ENCODE measurements at places on chromosomes 5 and 9.

DNA sequence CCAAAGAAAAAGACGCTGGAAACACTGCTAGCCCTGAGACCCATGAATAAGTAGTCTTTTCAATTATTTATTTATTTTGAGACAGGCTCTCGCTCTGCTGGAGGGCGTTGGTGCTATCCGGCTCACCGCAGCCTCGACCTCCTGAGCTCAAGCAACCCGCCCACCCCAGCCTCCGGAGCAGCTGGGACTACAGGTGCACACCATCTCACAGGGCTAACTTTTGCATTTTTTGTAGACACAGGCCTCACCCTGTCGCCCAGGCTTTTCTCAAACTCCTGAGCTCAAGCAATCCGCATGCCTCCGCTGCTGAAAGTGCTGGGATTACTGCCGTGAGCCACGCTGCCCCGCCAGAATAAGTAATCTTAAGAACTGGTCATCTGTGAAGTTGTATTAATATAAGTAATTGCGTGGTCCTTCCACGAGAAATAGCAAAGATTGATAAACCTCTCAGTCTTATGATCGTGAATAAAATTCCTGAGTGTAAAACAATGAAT, 1.6 kb downstream of the ANXA2R start:
- DNase-seq = peak; percentile 20

GRCh38 chr9:106890608-106891007, 27.6 kb downstream of the ZNF462 start:
- DNase-seq = no peak

- no peak for DNase-seq
These were observed 54.0 kb upstream of the HSPB3 start for GRCh38 chr5:54401515-54401914.

- DNase-seq = no peak
These were observed 36.3 kb downstream of the GOLM1 start for GRCh38 chr9:86062845-86063693.

DNA sequence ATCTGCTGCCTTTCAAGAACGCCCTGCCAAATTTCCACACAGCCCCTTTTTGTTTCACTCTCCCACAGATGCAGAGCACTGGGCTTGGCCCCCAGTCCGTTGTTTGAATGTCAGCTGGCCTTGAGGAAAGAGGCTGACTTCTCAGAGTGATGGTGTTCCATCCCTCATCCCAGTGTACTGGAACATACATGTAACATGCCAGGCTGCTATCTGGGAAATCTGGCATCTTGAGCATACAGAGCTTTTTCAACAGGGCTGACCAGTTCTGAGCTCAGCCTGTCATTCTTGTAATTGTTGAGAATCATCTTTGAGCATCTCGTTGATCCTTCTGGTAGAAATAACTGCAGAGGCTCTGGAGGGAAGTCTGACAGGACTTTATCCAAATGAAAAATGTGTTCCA, 2.8 kb downstream of the GALNT10 start:
- no peak for DNase-seq

DNA sequence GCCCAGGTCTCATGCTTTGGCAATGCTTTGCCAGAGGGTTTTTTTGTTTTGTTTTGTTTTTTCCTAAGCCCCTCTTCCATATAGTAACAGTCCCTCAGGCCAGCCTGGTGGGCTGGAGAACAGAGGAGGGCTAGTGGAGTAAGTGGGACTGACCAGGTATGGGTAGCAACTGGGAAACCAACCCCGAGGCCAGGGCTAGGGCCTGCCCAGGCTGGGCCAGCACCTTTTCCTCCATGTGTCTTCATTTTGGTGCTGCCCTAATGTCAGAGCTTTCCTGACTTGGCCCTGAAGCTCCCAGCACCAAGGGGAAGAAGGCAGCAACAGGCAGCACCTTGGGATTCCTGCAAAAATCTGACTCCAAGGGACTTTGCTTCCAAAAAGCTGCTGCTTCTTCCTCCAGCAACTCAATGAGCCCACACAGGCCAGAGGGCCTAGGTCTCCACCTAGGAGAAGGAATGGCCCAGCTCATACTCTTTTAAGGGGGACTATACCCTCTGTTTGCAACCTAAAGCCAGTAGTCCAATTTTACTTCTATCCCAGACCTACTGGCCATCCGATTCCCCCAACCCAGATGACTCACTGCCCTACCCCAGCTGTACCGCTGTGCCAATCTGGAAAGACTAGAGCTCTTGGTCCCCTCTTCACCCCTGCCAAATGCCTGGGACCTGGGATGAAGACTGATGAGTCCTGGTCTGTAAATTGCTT, 105.1 kb downstream of the PSD2 start:
- DNase-seq = no peak

DNA sequence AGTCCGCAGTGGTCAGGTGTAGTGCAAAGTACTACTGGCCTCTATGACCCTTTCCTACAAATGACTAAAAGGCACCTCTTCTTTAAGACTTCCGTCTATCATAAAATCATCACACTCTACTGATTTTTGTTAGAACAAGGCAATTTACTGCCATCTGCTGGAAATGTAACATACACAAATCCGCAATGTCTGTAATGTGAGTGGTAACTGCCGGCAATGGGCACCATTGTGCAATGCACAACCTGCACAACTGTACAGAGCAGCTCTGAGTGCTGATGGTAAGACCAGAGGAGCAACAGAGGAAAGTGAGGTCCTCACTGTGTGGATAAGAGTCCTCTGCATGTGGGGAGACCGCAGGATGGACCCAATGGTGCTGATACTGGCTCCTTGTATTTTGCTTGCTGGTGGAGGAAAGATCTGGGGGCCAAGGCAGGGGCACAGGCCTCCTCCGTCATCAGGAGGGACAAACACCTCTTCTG, 103.7 kb downstream of the ATPSCKMT start:
- no peak for DNase-seq

GRCh38 chr9:83327750-83328622, 210.2 kb downstream of the FRMD3 start:
- DNase-seq = no peak

- no peak for DNase-seq
These were observed 248.1 kb upstream of the IZUMO3 start for GRCh38 chr9:24793787-24794186.

- no peak for DNase-seq
These were observed 315.6 kb upstream of the KLF4 start for GRCh38 chr9:107805201-107805600.

DNA sequence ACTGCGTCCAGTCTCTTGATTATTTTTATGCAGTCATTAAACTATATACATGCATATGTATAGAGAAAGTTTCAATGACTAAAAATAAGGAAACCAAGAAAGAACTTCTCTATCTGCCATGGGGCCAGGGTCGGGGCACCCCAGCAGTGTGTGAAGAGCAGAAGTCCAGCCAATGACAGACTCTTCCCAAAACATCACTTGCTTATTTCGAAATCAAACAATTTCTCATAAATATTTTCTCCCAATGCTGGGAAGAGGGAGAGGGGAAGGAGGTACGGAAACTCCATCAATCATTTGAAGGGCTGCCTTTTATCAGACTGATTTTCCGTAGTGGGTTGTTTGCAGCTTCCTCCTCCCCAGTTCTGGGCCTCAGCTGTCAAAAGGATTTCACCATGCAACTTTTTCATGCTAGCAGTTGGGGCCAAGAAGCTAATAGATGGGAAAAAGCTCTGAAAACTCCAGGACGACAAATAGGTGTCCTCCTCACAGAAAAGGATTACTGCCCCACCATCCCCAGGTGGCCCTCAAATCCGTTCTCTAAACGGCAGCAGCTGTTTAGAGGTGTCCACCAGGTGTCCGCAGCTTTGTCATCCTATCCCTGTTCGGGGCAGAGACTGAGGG, 617 bp upstream of the FPGS start:
- no peak for DNase-seq

Measured in activated CD4-positive, alpha-beta T cell treated with anti-CD3 and anti-CD28 coated beads, Interleukin-2, amount 50 U/mL, for 1 hour (primary cell).